ENCODE measurements at places on chromosomes 7 and 10.

DNA sequence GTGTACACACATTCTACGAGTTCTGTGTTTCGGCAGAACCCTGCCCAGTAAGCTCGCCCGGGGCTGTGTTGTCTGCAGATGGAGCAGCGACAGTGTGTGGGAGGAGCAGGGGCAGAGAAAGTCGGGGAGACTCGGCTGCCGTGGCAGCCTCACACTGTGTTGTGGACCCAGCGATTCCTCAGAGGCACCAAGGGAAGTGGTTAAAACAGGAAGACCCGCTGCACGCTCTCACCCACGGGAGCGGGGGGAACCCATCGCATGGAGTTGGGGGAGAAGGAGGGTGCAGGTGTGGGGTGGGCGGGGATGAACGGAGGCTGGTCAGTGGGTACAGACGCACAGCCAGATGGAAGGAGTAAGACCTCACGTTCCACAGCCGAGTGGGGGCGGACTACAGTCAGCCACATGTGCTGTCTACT lies 250.2 kb downstream of the ELFN1 start:
- no peak for DNase-seq

DNA sequence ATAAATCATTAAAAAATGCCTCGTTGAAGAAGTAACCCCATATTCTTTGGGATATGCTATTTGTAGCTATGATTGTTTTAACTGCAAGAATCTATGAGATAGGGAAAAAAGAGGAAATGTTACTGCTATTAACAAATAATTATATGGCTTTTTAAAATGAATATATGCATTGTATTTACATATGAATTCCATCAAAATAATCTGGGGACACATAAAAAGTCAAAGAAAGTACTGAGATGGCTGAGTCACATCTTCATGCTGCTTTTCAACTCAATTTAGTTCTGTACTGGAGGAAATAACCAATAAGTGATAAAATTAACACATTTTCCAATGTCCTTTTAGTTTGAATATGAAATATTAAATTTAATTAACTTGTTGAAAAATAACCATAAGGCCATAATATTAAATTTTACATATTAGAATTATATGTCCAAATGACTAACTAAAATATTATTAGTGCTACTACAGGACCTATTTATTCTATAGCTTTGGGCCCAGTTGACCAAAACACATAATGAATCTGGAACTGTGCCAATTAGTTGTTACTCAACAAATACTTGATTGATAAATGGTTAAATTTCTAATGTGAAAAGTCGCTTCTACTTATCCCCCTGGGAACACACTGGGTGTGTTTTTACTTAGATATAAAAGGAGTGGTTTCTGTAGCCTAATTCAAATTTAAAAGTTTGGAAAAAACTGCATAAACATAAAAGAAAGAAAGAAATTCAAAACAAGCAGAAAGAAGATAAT lies 214.6 kb upstream of the PFKP start:
- no peak for DNase-seq

DNA sequence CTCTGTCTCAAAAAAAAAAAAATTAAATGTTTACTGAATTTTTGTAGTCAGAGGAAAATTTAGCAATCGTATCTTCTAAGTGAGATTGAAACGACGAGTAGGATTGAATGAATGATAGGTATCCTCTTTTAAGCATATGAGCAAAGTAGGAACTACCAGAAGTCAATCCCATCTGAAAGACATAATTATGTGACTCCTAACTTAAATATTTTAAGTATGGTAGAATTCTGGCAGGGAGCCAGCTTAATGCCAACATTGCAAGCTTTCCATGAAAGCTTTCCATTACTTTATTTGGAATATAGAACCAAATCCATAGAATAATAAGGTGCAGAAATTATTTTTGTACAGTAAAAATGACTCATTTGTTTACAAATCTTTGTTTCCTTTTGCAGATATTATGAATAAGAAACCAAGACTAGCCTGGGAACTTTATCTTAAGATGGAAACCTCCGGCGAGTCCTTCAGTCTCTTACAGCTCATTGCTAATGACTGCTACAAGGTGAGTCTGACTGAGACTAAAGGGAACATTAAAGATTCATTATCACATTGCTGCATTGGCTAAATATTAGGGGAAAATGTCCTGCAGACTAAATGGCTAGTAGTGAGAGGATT lies 50.2 kb upstream of the UBN2 start:
- DNase-seq = no peak

- no peak for DNase-seq
Observed at GRCh38 chr10:43079856-43080255, 3.0 kb downstream of the RET start.

GRCh38 chr10:112832361-112832878 lies 117.6 kb upstream of the TCF7L2 start:
- no peak for DNase-seq

DNA sequence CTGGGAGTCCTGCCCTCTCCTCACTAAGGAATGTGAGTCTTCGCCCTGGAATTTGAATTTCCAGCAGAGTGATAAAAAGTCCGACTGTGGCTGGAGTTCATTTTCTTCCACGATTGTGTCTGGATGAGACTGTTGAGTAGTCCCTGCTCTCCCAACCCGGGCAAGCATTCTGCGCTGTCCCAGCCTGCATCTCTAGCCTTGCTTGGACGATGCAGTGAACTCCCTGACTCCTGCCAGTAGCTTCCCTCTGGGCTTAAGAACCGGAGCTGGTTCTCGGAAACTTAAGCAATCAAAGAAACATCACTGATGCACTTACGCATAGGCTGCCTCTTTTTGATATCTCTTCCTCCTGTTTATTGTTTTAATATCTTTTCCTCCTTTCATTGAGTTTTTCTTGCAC lies 116.0 kb upstream of the FZD8 start:
- DNase-seq = no peak

DNA sequence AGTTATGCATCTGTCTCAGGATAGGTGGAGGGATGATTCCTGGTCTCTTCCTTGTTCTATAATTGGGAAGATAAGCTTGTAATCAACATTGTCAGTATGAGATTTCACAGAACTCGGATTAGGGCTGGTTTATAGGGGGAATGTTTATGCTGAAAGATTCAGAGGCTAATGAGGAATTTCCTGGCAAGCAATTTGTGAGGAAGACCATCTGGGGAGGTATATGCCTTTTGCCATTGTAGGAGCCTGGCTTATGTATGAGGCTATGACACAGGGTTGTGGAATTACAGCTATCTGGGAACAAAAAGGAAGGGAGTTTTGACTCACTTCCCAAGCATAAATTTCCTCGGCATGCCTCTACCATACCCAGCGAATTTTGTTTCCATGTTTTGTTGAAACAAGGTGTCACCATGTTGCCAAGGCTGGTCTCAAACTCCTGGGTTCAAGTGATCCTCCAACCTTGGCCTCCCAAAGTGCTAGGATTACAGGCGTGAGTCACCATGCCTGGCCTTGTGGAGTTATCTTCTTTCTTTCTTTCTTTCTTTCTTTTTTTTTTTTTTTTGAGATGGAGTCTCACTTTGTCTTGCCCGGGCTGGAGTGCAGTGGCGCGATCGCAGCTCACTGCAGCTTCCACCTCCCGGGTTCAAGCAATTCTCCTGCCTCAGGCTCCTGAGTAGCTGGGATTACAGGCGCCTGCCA lies 1.6 kb upstream of the COPS6 start:
- no peak for DNase-seq

- no peak for DNase-seq
Observed at GRCh38 chr7:116172353-116172752, 38.0 kb upstream of the TES start.

DNA sequence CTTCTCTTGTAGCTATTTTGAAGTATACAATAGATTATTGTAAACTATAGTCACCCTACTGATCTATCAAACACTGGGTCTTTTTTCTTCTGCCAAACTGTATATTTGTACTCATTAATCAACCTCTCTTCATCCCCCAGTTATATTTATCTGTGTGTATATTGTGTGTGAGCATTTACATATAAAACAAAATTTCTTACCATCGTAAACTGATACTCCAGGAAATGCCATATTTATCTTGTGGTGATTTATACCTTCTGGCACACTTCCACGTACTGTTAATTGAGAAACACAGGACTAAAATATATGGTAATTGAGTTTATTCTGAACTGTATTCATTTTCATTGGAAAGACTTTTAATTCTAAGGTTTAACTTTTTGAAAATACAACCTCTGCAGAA lies 18.9 kb downstream of the ANLN start:
- DNase-seq = peak; percentile 81

DNA sequence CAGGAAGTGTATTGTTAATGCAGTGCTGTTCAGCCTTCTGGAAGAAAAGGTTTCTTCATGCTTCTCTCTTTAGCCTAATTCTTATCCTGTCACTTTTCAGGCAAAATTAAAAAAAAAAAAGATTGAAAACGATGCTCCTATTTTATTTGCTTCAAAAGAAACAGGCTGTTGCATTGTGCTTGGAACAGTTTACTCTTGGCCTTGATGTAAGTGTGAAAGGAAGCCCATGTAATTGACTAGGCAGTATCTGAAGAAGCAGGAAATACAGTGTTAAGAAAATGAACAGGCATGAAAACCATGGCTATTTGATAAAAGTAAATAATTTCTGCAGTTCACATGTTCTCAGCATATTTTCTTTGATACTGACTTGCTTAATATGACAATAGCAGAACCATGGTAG lies 40.4 kb upstream of the ATRNL1 start:
- no peak for DNase-seq

- DNase-seq = no peak
Observed at GRCh38 chr10:77501846-77502261, 135.8 kb downstream of the KCNMA1 start.

GRCh38 chr7:45183711-45184210 lies 26.2 kb downstream of the RAMP3 start:
- DNase-seq = no peak

GRCh38 chr10:103021150-103021899 lies 103.2 kb downstream of the CNNM2 start:
- DNase-seq = no peak

DNA sequence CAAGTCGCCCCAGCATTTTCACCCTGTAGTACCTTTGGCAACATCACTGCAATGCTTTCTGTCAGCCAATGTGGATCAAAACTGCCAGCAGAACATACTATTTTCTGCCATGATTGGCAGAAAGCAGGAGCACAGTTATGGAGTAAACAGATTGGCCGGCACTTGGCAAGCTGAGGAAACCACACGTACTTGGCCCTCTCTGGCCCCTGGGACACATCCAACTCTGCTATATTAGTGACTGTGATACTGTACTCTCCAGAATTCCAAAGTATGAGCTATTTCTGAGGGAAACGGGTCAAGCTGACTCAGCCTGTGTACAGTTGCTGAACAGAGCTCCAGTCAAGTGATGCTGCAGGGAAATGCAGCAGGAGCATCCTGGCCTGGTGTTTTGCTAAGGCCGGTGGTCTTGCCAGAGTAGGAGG lies 39.8 kb upstream of the LANCL2 start:
- peak; percentile 19 for DNase-seq

- no peak for DNase-seq
Observed at GRCh38 chr10:9625304-9625703, 1392.4 kb upstream of the CELF2 start.

GRCh38 chr7:116711790-116712189 lies 39.8 kb downstream of the MET start:
- DNase-seq = no peak

DNA sequence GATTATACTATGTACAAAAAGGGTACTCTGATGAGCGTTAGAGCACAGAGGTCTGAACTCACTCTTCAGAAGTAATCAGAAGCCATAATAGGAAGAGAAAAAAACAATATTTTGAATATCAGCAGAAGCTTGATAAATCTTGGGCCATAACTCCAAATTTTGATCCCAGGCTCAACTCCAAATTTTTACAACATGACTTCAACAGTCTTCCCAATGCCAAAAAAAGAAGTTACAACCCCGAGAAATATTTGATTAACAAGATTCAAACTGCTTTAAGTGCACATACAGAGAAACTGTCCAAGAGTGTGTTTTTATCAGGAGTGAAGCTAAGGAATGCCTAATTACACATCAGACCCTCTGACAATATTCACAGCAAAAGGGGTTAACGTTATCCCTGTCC lies 7.5 kb downstream of the MPP7 start:
- DNase-seq = no peak

DNA sequence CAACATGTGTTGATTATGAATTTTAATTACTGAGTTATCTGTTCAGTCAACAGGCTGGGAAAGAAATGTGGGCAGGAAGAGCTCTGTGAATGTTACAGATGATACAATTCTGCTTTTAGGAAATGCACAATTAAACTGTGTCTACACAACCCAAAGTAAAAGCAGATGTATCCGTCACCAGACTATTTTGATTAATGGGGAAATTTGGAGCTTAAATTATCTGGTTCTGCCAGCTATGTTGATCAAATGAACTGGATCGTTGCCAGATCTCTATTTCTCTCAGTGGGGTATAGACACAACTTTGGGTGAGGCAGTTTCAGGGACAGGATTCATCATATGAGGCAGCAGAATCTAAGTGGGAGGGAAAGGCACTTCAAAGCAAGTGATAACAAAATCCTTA lies 136.5 kb downstream of the NEUROD6 start:
- no peak for DNase-seq

DNA sequence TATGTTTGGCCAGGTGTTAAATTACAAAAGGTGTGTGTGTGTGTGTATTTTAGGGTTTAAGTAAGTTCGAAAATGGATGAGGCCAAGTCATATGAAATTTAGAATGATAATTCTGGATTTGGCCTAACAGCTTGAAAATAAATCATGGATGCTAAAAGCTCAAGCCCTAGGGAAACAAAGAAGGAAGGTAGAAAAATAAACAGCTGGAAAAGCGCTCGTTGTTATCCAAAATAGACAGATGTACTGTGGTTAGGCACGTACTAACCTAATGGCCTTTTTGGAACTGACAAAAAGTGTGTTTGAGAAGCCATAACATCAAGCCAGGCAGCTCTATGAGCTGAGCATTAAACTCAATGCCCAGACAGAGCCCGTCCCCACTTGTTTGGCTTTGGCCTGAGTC lies 17.5 kb upstream of the PALS2 start:
- DNase-seq = no peak

DNA sequence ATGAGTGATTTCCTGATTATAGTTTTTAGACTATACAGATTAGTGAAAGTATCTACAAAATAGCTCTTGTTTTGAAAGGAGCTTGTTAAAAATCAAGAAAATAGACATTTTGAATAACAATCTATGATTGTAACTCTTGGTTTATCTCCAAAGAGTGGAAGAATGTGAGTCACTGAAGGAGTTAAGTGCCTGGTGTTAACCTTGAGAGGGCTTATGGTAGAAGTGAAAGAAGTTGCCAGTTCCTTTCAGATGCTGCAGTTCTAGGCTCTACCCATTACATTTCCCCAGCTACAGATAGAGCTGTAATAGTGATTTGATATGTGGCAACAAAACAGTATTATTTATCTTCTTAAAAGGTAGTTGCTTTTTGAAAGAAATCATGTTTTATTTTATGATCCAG lies 12.7 kb downstream of the NRBF2 start:
- no peak for DNase-seq

DNA sequence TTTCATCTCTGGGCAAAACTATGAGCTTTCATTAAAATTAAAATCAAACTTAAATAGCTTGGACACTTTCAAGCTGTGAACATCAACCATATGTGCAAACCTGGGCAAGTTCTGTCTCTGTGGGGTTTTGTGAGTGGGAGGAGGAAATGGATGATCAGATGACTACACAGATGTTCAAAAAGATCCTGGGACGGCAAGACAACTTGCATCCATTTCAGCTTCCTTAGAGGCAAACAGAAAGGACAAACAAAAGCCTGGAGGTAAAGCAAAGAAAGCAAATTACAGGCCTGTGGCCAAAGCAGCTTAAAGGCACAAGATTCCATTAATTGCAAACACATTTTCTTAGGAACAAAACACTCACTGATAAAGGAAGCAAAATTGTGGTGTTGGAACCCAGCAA lies 222.2 kb downstream of the NEBL start:
- no peak for DNase-seq

GRCh38 chr7:105756367-105756766 lies 120.0 kb downstream of the ATXN7L1 start:
- no peak for DNase-seq

- DNase-seq = no peak
Observed at GRCh38 chr10:61542596-61542995, 89.4 kb upstream of the TMEM26 start.
